Spinal cord (tissue), 10 donors: ENCODE measurements at places on chromosomes 4 and X.

- DNase-seq, result no peak
Observed at GRCh38 chr4:145580906-145581305, 38.3 kb upstream of the MMAA start.

- no peak for DNase-seq
Observed at GRCh38 chr4:151012376-151012775, 2.7 kb downstream of the LRBA start.

DNA sequence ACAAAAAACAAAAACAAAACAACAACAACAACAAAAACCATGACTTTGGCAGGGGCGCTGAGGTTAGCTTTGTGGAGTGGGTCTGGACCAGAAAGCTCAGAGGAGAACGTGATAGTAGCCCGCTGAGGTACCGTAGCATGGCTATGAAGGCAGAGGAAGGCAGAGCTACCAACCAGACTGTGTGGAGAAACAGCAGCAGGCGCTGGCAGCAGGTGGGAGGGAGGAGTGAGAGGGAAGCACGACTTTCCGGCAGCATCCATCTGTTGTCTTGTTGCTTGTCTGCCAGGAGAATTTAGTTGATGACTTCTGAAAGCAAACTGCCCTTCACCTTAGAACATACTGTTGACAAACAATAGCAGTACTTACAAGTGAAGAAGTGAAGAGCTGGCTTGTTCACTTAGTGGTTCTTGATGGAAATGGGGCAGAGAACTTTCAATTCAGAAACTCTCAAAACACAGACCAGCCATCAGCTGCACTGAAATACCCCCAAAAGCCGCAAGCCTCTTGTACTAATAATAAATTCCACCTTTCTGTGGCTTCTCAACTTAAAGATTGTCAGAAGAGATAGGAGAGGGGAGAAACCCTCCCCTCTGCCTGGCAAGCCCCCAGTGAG, 447.2 kb downstream of the SLITRK2 start:
- peak; percentile 1 for DNase-seq

- no peak for DNase-seq
Observed at GRCh38 chr4:110897784-110898183, 274.9 kb upstream of the PITX2 start.

- DNase-seq, result no peak
Observed at GRCh38 chr4:119139311-119139710, 3.7 kb downstream of the MYOZ2 start.

- no peak for DNase-seq
Observed at GRCh38 chr4:2813446-2814405, 20.8 kb downstream of the SH3BP2 start.

GRCh38 chr4:138981930-138982390, 33.6 kb upstream of the NOCT start:
- DNase-seq, result no peak

GRCh38 chr4:81562093-81562492, 90.4 kb upstream of the RASGEF1B start:
- no peak for DNase-seq

DNA sequence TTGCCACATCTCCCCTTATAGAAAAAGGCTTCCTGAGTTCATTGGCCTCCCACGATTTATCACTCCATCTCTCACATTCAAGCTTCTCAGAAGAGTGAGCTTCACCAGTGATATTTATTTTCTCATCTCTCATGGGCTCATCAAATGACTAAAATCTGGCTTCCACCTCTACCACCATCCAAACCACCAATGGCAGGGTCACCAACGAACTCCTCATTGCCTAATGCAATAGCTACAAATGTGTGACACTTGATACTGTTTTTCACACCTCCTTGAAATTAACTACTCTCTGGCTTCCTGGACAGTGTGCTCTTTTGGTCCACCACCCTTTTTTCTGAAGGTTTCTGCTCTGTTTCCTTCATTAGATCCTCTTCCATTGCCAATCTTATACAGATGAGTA, 129.0 kb downstream of the SH2D1A start:
- no peak for DNase-seq

GRCh38 chrX:42485601-42486000, 292.4 kb downstream of the PPP1R2C start:
- DNase-seq, result peak; percentile 22

DNA sequence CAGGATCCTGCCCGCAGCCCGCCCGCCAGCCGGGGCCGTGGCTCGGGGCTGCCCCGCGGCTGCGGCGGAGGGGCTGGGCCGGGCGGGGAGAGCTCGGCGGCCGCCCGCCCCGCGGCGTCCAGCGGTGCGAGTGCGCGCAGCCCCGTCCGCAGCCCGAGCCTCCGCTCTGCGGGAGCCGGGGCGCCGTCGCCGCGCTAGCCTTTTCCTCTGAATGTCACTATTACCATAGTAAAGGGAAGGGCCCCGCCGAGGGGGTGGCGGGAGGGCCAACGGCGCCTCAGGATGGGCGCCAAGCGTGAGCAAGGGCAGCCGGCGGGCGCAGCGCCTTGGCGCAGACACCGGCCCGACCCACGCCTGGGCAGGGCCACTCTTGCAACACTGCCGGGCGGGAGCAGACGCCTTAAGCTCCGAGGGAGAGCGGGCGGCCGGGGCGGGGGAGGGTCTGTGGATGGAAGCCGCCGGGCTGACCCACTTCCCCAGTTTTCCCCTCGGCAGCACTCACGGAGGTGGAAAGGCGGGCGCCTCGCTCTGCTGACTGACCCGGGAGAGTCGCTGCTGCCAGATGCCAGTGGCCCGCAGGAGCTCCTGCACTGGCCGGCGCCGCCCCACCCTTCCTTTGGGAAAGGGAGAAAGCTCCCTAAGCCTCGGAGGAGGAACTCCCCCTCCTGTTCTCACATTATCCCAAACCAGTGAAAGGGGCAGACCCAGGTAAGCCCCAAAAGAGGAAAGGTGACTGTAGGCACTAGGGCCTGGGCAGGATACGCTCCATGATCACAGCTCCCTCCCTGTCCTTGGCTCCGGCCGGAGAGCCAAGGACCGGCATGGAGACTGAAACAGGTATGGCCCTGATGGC, 329.4 kb downstream of the HNRNPD start:
- DNase-seq, result peak; percentile 72

- DNase-seq, result no peak
Observed at GRCh38 chr4:172758586-172759340, 409.8 kb upstream of the GALNT7 start.

DNA sequence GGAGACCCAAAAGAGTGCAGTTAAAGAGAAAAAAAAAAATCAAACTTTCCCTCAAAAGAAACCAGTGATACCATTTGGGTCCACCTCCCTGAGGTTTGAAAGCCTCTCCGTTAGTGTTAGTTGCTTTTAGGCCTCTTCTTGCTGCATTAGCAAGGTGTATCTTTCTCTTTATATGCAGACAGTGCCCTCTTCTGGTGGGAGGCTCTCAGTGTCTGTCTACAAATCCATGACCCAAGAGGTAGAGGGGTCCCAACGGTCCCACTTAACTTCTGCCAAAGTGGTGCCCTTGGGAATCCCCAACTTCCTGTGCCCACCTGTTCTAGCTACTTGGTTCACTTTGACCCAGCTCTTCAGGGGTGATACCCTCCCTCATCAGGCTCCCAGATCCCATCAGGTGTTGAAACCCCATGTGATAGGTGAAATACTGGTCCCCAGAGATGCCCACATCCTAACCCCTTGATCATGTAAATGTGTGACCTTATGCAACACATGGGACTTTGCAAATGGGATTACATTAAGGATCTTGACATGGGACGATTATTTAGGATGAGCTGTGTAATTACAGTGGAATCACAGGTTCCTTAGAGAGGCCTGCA, 63.7 kb upstream of the CD99 start:
- no peak for DNase-seq

DNA sequence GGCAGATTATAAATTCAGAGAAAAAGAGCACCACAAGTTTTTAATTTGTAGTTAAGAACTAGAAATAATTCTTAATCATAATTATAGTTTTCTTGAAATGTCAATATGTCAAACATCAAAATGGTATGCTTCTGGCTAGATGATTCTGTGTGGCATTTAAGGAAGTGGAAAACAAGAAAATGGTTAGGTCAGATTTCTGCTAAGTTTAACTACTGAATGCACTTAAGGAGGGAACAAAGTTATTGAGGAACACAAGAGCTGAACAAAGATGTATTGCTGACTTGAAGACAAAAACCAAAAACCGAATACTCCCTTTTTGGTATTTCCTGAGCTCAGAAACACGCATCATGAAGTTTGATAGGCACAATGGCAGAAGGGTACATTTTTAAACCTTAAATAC, 58.7 kb upstream of the GPR34 start:
- no peak for DNase-seq

GRCh38 chr4:177255359-177255758, 54.3 kb upstream of the NEIL3 start:
- no peak for DNase-seq

- peak; percentile 41 for DNase-seq
Observed at GRCh38 chr4:172147687-172148086, 334.5 kb downstream of the GALNTL6 start.
